ENCODE measurements at places on chromosomes 7 and 10.

DNA sequence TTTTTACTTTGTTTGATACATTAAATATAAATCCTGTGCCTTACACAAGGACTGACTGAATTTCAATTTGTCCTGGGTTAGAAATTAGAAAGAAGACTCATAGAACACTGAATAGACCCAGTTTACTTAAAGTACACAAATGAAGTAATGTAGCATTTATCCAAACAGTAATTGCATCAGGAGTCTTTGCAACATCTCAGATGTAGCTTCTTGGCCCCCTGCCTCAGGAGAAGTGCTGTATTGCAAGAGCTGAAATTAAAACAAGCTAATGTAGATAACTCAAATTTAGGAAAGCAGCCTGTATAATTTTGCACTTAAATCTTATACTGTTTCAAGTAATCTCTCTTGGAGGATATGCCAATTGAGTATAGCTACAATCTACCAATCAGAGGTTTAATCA lies 54.3 kb upstream of the KCND2 start:
- no peak overlapping the region for H3K4me3 ChIP-seq
- no peaks in the 10 kb centered on the region for H3K36me3 ChIP-seq
- H3K4me1 ChIP-seq = no peaks in the 10 kb centered on the region
- no peak for DNase-seq
- H3K27me3 ChIP-seq = no peaks in the 10 kb centered on the region

- no peaks in the 10 kb centered on the region for H3K27me3 ChIP-seq
- no peak overlapping the region for H3K27ac ChIP-seq
- DNase-seq = no peak
- H3K4me3 ChIP-seq = no peak overlapping the region
- peaks cover 82% of the 10 kb centered on the region for H3K4me1 ChIP-seq
- peaks cover 4% of the 10 kb centered on the region for H3K36me3 ChIP-seq
Measured at GRCh38 chr7:36283181-36283580, 106.5 kb upstream of the ANLN start.

DNA sequence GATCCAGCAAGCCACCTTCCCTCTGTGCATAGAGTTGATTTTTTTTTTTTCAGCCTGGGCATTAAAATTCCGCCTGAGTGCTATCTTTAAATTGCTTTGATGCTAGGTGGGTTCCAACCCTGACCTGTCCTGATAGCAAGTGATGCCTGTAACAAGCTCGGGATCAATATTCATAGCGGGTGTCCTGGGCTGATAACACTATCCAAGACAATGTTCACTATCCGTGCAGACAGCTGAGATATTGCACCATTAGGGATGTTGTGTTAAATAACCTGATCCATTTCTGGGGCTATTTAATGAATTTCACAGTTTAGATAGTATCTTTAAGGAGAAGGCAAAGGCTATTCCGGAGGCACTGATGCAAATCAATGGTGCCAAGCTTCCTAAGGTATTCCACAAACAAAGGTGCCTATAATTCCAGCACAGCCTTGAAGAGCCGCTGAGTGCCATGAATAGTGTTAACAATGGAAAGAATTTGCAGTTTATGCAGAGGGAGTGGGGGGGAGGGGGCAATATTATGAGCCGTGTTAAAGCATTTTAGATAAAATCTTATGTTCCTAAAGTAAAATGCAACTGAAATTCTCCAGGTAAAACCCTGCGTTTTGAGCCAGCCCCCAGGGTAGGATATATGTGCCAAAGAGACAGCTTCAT lies 4.2 kb upstream of the NKX1-2 start:
- no peak overlapping the region for H3K4me3 ChIP-seq
- H3K27me3 ChIP-seq = peaks cover 64% of the 10 kb centered on the region
- peaks cover 7% of the 10 kb centered on the region for H3K4me1 ChIP-seq
- no peaks in the 10 kb centered on the region for H3K36me3 ChIP-seq
- no peak for DNase-seq

DNA sequence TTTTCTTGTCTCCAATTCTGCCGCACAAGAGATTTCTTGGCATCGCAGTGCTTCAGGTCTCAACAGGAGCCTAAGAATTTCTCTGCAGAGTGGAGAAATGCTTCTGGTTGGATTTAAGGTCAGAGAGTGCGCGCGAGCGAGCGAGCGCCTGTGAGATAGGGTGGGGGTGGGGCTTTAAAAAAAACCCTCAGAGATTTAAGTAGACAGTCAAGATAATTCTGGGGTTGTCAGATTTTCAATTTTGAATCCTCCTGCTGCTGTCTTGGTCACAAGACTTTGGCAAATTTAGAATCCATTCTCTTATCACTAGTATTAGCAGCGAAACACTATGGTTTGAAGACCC lies 49.7 kb downstream of the CPEB3 start:
- H3K4me3 ChIP-seq = peak overlapping the region; percentile 95
- peaks cover 27% of the 10 kb centered on the region for H3K27me3 ChIP-seq
- DNase-seq = no peak
- H3K36me3 ChIP-seq = peaks cover 24% of the 10 kb centered on the region
- no peak overlapping the region for H3K27ac ChIP-seq

DNA sequence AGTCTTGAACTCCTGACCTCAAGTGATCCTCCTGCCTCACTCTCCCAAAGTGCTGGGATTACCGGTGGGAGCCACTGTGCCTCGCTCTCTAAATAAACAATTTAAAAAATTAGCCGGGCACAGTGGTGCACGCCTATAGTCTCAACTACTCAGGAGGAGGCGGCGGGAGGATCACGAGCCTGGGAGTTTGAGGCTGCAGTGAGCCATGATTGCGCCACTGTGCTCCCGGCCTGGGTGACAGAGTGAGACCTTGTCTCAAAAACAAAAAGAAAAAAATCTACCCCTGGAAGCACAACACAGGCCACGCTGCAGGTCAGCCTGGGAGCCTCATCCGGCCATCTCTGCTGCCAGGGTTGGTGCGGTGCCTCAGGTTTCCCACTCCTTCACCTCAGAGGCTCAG lies 3.8 kb upstream of the EIF3B start:
- H3K36me3 ChIP-seq = peaks cover 4% of the 10 kb centered on the region
- H3K4me3 ChIP-seq = no peak overlapping the region
- no peaks in the 10 kb centered on the region for H3K27me3 ChIP-seq

DNA sequence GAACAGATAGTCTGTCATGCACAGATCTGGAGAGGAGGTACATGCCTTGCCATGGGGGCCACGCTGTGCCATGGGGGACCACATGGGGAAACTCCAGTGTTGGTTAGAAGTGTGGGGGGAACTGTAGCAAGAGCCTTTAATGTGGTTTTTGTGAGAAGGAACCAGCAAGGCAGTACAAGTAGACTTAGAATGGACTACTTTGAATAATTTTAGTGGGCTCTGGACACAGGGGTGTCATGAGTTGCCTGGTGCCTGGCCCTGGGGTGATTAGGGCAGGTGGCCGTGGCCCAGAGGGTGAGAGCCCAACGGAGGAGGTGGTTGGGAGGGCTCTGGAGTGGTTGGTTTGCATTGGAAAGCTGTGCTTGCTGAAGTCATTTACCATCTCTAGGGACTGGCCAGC lies 77.2 kb downstream of the CXCL12 start:
- no peak for DNase-seq
- peaks cover 7% of the 10 kb centered on the region for H3K4me1 ChIP-seq
- no peak overlapping the region for H3K4me3 ChIP-seq
- no peaks in the 10 kb centered on the region for H3K36me3 ChIP-seq

- DNase-seq = no peak
- no peak overlapping the region for H3K27ac ChIP-seq
- H3K4me1 ChIP-seq = no peaks in the 10 kb centered on the region
- H3K36me3 ChIP-seq = no peaks in the 10 kb centered on the region
Measured at GRCh38 chr10:120400601-120401000, 56.4 kb upstream of the PLPP4 start.

GRCh38 chr10:83522881-83523386 lies 616.4 kb upstream of the GHITM start:
- no peak for DNase-seq
- no peaks in the 10 kb centered on the region for H3K36me3 ChIP-seq
- H3K4me3 ChIP-seq = no peak overlapping the region

DNA sequence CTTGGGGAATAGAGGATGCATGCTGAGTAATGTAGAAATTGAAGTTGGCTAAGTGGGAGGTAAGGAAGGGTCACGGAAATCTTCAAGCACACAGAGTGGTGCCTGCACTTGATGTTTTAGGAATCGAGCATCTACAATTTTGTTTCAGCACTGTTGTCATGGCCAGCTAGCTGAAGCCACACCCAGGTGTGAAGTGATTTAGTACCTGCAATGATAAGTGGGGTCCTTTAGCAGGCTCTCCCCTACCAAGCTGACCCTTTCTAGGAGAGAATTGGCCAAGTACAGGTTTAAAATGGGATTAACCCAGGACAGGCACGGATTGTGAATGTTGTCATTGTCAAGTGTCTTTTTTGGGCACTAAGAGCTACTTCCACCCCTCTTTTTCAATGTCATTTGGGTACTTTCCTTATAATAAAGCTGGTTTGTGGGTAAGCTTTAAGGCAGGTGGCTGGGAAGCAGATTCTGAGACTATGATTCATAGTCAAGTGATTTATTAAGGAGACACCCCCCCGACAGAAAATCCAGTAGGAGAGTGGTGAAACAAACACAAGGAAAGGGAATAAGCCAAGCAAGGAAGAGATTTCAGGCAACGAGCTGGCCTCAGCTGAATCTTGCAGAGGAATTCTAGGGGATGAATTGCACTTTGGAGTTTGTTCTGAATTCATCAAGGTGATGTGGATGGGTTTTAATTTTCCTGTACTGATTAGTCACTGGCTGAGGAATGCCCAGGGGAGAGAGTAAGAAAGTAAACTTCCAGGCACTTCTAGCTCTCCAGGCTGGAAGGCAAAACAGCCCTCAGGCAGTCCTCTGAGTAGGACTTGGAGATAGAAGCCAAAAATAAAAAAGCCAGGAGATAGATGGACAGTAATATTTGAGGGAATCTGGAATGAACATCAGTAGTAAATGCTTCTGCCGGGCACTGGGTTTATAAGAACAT lies 1128.4 kb downstream of the SORCS3 start:
- no peak overlapping the region for H3K27ac ChIP-seq
- H3K27me3 ChIP-seq = no peaks in the 10 kb centered on the region
- DNase-seq = no peak
- H3K4me3 ChIP-seq = no peak overlapping the region
- no peaks in the 10 kb centered on the region for H3K4me1 ChIP-seq

DNA sequence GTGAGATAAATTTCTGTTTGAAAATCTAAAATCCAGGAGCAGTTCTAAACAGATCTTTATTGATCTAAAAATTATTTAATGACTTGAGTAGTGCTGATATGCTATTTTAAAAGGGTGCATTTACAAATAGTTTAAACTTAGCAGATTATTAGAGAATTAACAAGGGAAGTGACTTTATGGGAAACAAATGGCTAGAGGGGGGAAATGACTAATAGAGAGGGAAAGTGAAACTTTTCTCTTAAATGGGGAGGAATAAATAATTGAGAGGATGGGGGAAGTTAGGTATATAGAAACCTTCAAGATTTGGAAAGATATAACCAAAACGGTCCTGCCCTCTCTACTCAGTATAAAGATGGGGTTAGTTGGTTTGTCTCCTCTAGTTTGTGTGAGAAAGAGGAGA lies 90.1 kb upstream of the ARMC3 start:
- DNase-seq = no peak
- peaks cover 2% of the 10 kb centered on the region for H3K27me3 ChIP-seq
- no peak overlapping the region for H3K27ac ChIP-seq
- H3K4me3 ChIP-seq = no peak overlapping the region
- no peaks in the 10 kb centered on the region for H3K4me1 ChIP-seq

GRCh38 chr10:47116445-47116844 lies 183.6 kb upstream of the GDF10 start:
- DNase-seq = no peak
- no peak overlapping the region for H3K4me3 ChIP-seq
- H3K27ac ChIP-seq = no peak overlapping the region
- H3K27me3 ChIP-seq = no peaks in the 10 kb centered on the region
- H3K4me1 ChIP-seq = no peaks in the 10 kb centered on the region
- H3K36me3 ChIP-seq = no peaks in the 10 kb centered on the region

DNA sequence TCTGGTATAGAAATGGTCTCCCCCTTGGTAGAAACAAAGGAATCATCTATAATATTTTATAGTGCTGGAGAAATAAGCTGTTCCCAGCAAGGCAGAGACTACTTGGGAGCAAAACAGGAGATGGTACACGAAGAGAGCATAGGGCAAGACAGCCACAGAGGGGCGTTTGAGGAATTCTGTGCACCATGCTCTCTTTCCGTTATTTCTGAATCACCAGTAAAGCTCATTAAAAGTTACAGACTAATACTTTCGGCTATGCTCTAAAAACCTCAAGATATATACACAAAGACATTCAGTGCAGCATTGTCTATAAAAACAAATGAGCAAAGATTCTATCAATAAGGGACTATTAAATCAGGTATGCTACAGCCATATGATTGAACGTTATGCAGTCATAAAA lies 68.5 kb upstream of the FHIP2A start:
- DNase-seq = no peak
- no peak overlapping the region for H3K27ac ChIP-seq
- H3K4me1 ChIP-seq = no peaks in the 10 kb centered on the region
- H3K4me3 ChIP-seq = no peak overlapping the region
- peaks cover 23% of the 10 kb centered on the region for H3K27me3 ChIP-seq

GRCh38 chr7:29588900-29589696 lies 25.5 kb downstream of the PRR15 start:
- peaks cover 8% of the 10 kb centered on the region for H3K4me1 ChIP-seq
- H3K36me3 ChIP-seq = no peaks in the 10 kb centered on the region
- H3K27me3 ChIP-seq = no peaks in the 10 kb centered on the region
- DNase-seq = peak; percentile 24
- no peak overlapping the region for H3K4me3 ChIP-seq
- no peak overlapping the region for H3K27ac ChIP-seq

DNA sequence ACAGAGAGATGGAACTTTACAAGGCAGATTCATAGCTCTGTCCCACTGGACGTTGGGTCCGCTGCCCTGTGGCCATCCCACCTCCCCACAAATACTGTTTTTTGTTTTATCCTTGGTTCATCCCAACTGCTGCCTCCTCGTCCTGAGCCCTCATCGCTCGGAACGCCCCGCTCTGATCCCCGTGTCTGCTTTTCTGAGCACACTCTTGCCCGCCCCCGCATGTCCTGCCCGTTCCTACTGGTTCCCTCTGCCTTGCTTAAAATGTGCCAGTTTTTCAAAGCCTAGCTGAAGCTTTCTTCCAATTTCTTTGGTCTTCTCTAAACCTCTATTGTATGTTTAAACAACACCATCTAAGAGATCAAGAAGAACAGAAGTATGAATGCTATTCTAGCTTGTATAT lies 19.4 kb downstream of the RNF32 start:
- H3K4me3 ChIP-seq = no peak overlapping the region
- H3K27me3 ChIP-seq = peaks cover 11% of the 10 kb centered on the region
- DNase-seq = no peak
- no peaks in the 10 kb centered on the region for H3K36me3 ChIP-seq
- peaks cover 1% of the 10 kb centered on the region for H3K4me1 ChIP-seq
- H3K27ac ChIP-seq = no peak overlapping the region

DNA sequence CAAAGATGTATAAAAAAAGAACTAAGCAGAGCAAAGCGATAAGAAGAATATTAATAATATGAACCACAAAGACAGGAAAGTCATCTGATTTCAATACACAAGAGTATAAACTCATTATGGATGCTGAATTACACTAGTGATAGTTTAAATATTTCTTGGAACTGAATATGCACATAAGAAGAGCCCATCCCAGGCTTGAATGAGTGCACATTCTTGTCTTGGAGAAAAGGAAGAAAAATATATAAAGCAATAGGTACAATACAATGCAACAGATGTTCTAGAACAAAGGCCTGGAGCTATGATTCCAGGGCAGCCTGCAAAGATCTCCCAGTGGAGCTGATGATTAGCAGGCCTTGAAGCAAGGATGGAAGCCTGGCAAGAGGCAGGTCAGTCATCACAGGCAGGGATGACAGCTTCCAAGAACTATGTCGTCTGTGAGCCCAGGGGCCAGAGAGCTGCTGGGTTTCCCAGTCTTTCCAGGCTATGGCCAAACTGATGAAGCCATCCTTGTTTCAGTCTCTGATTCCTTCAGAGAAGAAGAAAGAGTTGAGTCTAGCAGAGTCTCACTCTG lies 277.6 kb downstream of the KCNMA1 start:
- no peaks in the 10 kb centered on the region for H3K4me1 ChIP-seq
- no peaks in the 10 kb centered on the region for H3K27me3 ChIP-seq
- no peaks in the 10 kb centered on the region for H3K36me3 ChIP-seq
- DNase-seq = no peak
- no peak overlapping the region for H3K4me3 ChIP-seq

Data from activated CD4-positive, alpha-beta memory T cell treated with anti-CD3 and anti-CD28 coated beads, Interleukin-2, amount 10 ng/mL, durations not matched to agents 7 days and 5 days (primary cell).